ENCODE measurements at places on chromosomes 6 and 20. TPM values are rescaled to one million over a fixed set of nuclear protein-coding genes. Genes with fewer than 3 reads are reported as not detected.
A peak's percentile ranks its signal among the peaks of the same experiment; 100 is the strongest.

DNA sequence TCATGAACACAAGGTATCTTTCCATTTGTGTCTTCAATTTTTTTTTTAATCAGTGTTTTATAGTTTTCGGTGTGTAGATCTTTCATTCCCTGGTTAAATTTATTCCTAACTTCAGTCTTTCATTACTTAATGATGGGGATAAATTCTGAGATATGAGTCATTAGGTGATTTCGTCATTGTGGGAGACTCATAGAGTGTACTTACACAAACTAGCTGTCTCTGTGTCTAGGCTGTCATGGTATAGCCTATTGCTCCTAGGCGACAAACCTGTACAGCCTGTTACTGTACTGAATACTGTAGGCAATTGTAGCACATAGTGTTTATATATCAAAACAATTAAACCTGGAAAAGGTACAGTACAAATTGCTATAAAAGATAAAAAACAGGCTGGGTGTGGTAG, 42.1 kb downstream of the SMAP1 start:
- H3K27me3 ChIP-seq = no peaks in the 10 kb centered on the region
- no peak overlapping the region for H3K4me3 ChIP-seq
- H3K27ac ChIP-seq = no peak overlapping the region
- no peaks in the 10 kb centered on the region for H3K36me3 ChIP-seq
- no peaks in the 10 kb centered on the region for H3K4me1 ChIP-seq

GRCh38 chr6:112310439-112311125, 36.5 kb upstream of the RFPL4B start:
- no peak overlapping the region for H3K27ac ChIP-seq
- DNase-seq = no peak
- H3K4me1 ChIP-seq = no peaks in the 10 kb centered on the region
- H3K4me3 ChIP-seq = no peak overlapping the region
- no peaks in the 10 kb centered on the region for H3K27me3 ChIP-seq
- no peaks in the 10 kb centered on the region for H3K36me3 ChIP-seq

DNA sequence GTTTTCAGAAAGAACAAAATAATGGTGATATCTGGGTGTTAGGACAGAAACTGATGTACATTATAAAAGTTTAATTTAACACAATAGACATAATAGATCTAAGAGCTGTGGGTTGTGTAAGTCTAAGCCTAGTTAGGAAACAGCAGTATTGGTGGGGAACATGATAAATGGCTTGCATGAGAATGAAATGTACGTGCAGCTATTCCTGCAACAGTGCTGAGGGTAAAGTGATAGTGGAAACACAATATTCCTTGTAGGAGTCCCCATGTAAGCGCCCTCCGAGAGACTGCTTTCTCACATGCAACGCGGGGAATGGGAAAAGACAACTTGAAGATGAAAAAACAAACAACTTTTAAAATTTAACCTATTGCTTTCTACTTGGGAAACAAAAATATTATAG, 96.6 kb upstream of the TRAF3IP2 start:
- no peak overlapping the region for H3K4me3 ChIP-seq
- no peak for DNase-seq
- H3K36me3 ChIP-seq = no peaks in the 10 kb centered on the region

GRCh38 chr6:99187429-99187828, 162.0 kb downstream of the FAXC start:
- H3K27me3 ChIP-seq = no peaks in the 10 kb centered on the region
- no peak for DNase-seq
- H3K4me1 ChIP-seq = no peaks in the 10 kb centered on the region
- no peaks in the 10 kb centered on the region for H3K36me3 ChIP-seq

DNA sequence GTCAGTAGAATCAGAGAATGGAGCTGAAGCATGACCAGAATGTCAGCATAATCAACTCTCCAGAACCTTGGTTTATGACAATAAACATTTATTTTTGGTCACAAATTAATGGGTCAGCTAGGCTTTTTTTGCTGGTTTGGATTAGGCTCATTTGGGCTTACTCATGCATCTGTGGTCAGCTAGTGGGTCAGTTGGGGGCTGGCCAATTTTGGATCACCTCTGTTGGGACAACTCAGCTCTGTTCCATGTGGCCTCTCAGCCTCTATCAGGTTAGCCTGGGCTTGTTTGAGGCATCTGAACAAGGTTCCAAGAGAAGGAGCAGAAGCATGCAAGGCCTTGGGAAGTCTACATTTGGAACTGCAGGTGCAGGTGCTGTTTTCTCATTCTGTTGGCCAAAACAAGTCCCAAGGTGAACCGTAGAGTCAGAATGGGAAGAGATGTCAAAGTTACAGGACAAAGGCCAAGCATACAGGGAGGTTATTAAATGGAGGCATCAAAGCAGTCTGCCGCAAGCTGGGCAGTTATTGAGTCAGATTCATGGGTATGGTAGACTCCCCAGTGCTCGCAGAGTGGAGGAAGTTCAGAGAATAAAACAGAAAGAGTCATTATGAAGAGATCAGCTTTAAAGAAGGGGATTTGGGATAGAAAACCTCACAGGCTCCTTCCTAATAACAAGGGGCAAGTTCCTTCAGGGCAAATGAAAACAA, 173.0 kb downstream of the PLCB4 start:
- DNase-seq = no peak
- H3K27me3 ChIP-seq = no peaks in the 10 kb centered on the region
- H3K4me1 ChIP-seq = no peaks in the 10 kb centered on the region
- H3K27ac ChIP-seq = no peak overlapping the region

- H3K27ac ChIP-seq = no peak overlapping the region
- no peak overlapping the region for H3K4me3 ChIP-seq
- no peaks in the 10 kb centered on the region for H3K36me3 ChIP-seq
- DNase-seq = no peak
- no peaks in the 10 kb centered on the region for H3K4me1 ChIP-seq
- H3K27me3 ChIP-seq = no peaks in the 10 kb centered on the region
Observed at GRCh38 chr20:43415661-43416430, 41.9 kb upstream of the SRSF6 start.

DNA sequence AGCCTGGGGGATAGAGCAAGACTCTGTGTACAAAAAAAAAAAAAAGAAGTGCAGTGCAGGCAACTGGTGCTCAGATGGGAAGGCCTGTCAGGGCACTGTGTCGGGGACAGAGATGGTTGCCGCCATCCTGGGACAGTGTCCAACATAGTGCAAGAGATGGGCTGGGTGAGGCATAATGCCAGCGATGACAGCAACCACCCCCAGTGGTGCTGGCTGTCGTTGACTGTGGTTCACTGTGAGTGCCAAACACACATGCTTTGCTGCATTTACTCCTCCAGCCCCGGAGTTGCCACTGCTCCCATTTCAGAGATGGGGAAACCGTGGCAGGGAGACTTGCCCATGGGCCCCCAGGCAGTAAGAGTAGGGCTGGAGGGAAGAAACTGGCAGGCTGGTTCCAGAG, 5.2 kb upstream of the C20orf203 start:
- no peaks in the 10 kb centered on the region for H3K4me1 ChIP-seq
- no peak for DNase-seq
- no peak overlapping the region for H3K4me3 ChIP-seq
- H3K27ac ChIP-seq = no peak overlapping the region
- no peaks in the 10 kb centered on the region for H3K36me3 ChIP-seq

DNA sequence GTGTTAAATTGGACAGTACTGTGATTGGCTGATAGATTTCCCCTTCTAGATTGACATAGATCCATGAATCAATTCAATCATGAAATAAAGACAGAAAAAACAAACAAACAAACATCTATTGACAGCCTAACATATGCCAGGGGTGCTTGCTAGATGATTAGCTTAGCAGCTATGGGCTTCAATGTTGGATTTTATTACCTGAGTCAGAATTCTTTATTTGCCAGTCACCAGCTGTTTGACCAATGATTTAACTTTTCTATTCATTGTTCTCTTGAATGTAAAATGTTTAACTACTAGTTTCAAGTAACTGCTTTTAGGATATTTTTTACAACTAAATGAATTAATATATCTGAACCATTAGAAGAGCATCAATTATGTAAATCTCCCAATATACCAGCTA, 901.3 kb upstream of the CITED2 start:
- no peaks in the 10 kb centered on the region for H3K27me3 ChIP-seq
- no peak overlapping the region for H3K4me3 ChIP-seq
- H3K4me1 ChIP-seq = no peaks in the 10 kb centered on the region
- DNase-seq = no peak

GRCh38 chr20:33964441-33964840, 29.3 kb upstream of the RALY start:
- H3K27ac ChIP-seq = no peak overlapping the region
- DNase-seq = no peak
- no peaks in the 10 kb centered on the region for H3K36me3 ChIP-seq
- no peaks in the 10 kb centered on the region for H3K27me3 ChIP-seq

DNA sequence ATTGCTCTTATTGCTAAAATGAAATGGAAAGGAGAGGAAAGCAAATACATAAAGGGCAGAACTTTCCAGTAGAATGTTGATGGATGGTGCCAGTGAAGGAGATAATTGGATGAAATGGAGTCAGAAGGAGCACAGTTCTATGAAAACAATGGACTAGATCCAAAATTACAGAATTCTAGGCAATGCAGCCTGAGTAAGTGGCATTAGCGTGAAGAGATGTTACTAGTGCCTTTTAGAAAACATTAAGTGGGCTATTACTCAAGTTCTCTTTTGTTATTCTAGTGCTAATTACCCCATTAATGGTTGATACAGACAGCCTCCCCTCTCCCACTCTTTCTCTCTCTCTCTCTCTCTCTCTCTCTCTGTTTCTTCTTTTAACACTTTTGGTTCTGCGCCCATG, 209.5 kb upstream of the RGS17 start:
- no peak overlapping the region for H3K27ac ChIP-seq
- H3K36me3 ChIP-seq = no peaks in the 10 kb centered on the region
- DNase-seq = no peak

DNA sequence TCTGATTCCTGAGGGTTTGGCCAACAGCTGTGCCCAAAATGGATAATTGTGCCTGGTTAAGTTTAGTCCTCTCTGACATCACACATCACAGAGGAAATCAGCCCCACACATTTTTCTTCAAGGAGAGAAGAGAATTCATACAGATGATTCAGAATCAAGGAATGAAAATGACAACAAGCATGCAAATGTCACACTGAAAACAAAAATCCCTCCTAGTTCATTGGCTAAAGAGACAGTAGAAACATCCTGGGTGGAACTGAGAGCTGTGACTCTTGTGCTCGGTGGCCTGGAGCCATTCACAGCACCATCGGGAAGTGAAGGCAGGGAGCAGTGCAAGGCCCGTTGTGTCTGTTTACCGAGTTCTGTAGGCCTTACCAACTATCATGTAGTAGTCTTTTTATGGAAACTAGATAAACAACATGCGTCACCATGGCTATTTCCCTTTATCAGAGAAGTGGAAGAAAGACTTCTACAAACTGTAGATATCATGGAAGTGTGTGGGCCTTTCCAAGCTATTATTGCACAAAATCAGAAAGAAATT, 81.7 kb upstream of the TENT5A start:
- no peaks in the 10 kb centered on the region for H3K27me3 ChIP-seq
- no peaks in the 10 kb centered on the region for H3K4me1 ChIP-seq
- H3K27ac ChIP-seq = peak overlapping the region; percentile 93
- H3K4me3 ChIP-seq = no peak overlapping the region
- peak; percentile 57 for DNase-seq

DNA sequence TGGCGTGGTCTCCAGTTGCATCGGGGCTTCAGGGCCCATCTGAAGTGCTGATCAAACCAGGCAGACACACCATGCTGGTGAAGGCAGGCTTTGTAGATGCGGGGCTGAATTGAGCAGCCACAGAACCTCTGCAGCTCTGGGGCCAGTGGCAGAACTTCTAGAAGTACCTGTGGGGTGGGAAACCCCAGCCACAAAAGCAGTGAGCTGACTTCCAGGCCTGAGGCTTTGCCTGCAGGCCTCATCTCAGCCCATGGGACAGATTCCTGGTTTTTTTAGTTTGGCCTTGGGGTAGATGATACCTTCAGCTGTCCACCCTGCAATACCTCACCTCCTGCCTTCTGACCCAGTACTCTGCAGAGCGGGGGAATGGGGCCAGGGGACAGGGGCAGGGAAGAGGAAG, 14.1 kb downstream of the C20orf173 start:
- H3K27me3 ChIP-seq = no peaks in the 10 kb centered on the region
- no peaks in the 10 kb centered on the region for H3K36me3 ChIP-seq
- no peak for DNase-seq
- no peak overlapping the region for H3K4me3 ChIP-seq

- H3K27me3 ChIP-seq = no peaks in the 10 kb centered on the region
- H3K36me3 ChIP-seq = no peaks in the 10 kb centered on the region
- no peak overlapping the region for H3K27ac ChIP-seq
- no peak overlapping the region for H3K4me3 ChIP-seq
- no peak for DNase-seq
Observed at GRCh38 chr6:118632359-118632758, 19.0 kb downstream of the CEP85L start.

DNA sequence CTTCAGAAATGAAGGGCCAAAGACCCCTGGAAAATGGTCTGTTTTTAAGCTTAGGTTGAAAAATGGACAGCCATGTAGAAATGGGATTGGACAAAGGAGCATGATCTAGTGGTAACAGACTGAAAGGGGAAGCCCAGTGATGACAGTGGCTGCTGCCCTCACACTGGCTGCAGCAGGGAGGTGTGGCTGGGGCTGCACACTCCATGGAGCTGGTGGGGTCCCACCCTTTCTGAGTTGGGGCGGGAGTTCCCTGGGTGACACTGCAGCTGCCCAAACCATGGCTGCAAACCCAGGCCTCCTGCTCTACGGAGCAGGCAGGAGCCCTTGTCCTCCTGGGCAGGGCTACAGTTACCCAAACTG, 8.5 kb upstream of the PACSIN1 start:
- no peaks in the 10 kb centered on the region for H3K27me3 ChIP-seq
- no peaks in the 10 kb centered on the region for H3K36me3 ChIP-seq
- no peak overlapping the region for H3K4me3 ChIP-seq
- no peak for DNase-seq
- no peaks in the 10 kb centered on the region for H3K4me1 ChIP-seq

DNA sequence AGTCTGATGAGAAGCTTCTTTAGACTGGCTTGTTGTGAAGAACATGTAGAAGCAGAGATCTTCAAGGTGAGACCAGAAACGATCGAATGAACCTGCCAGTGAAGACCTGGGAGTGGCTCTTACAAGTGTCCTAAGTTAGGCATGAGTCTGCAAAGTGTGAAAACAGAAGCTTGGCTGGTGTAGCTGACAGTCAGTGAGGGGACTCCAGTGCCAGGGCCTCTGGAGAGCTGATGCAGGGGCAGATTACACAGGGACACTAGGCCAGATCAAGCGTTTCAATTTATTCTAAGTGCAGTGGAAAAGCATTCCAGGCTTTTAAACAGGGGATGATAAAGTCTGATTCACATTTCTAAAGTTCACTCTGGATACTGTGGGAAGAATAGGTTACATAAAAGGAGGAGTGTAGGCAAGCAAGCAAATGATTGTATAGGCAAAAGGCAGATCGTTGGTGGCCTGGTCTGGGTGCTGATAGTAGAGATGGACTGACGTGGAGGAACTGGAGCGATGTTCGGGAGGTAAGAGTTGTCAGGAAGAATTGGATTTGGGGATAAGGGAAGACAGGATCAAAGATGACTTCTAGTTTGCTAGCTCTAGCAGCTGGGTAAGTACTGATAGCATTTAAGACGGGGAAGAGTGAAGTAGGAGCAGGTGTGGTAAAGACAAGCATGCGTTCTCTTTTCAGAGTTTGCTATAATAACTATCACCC, 133.5 kb downstream of the MAN1A1 start:
- H3K4me1 ChIP-seq = no peaks in the 10 kb centered on the region
- H3K27me3 ChIP-seq = no peaks in the 10 kb centered on the region
- H3K4me3 ChIP-seq = no peak overlapping the region
- DNase-seq = no peak

The PTPRT gene
- total RNA-seq = 0.19 TPM

The BIRC7 gene
- not detected for total RNA-seq

The CST8 gene
- total RNA-seq = not detected

The KIF6 gene
- total RNA-seq = 0.42 TPM

The AIF1 gene
- 68.3 TPM for total RNA-seq

The BEND6 gene
- 3.1 TPM for total RNA-seq

The GPSM3 gene
- total RNA-seq = 20.1 TPM

The FLRT3 gene
- 0.49 TPM for total RNA-seq

The TMEM217 gene
- 2.7 TPM for total RNA-seq
